Large intestine (tissue), 12 donors: ENCODE measurements at places on chromosomes 5 and 9. TPM values are rescaled to one million over a fixed set of nuclear protein-coding genes. Genes with fewer than 3 reads are reported as not detected.

The PCDH1 gene
- polyA plus RNA-seq, result 29.4 TPM

The RETREG1 gene
- polyA plus RNA-seq, result 27.0 TPM

The AMACR gene
- polyA plus RNA-seq, result 59.5 TPM

The TAS2R1 gene
- not detected for polyA plus RNA-seq

The FAT2 gene
- 0.75 TPM for polyA plus RNA-seq

The TLX3 gene
- polyA plus RNA-seq, result not detected

The UIMC1 gene
- 31.1 TPM for polyA plus RNA-seq

The SPATA6L gene
- polyA plus RNA-seq, result 7.2 TPM
